ENCODE measurements at places on chromosomes 7 and 10.

DNA sequence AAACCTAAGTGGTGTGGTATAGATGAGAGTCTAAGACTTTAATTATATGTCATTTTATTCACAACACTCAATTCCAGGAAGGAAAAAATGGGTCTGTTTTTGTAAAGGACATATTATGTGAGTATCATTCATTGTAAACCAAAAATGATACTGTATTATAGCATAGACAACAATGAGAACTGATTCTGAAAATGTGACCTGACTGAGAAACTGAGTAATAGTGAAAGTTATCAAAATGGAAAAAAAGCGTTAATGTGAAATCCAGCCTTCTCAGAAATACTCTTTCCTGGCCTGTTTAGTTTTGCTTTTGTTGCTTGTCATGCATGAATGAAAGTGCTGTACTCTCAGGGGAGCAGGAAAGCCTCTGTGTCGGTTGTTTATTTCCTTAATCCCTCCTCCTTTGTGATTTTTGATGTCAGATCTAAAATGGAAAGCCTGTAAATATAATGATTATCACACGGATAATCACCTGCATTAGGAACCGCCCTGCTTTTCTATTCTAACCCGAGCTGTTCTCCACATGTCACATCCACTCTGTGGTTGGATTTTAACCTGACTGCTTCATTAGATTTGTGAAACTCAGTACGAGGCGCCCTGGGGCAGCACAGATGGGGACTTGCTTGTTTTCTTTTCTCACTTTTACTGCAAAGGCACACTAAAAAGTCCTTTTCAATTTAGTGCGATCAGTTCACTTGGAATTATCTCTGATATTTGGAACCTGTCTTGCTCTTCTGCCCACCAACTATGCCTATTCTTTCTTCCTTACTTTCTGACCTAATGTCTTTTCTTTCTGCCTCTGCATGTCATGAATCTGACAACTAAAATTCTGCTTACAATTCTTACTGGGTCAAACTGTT, 240.9 kb upstream of the KAT6B start:
- DNase-seq = peak; percentile 7

DNA sequence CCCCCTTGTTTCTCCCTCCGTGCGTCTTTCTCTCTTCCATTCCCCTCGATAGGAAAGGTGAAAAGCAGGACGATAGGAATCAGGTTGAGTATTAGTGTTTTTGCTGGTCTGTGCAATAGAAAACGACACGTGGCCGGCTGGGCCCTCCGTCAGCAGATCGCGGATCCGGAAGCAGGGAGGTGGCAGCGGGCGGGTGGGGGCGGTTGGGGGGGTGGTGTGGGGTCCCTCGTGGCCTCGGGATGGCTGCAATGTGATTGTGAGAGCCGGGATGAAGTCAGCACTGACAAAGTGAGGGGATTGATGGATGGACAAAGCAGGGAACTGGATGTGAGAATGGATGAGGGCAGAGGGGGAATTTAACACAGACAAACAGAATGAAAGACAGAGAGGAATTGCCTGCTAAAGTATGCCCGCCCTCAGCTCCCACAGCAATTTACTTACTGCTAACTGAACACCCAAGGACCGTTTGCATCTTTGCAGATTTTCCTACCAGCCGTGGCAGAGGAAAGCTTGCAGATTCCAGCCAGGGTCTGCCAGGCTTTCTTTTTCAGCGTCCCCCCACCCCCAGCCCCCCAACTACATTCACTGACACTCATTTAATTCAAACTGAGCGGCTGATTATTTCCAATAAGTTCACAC, 280.9 kb downstream of the LRMDA start:
- DNase-seq = peak; percentile 35

DNA sequence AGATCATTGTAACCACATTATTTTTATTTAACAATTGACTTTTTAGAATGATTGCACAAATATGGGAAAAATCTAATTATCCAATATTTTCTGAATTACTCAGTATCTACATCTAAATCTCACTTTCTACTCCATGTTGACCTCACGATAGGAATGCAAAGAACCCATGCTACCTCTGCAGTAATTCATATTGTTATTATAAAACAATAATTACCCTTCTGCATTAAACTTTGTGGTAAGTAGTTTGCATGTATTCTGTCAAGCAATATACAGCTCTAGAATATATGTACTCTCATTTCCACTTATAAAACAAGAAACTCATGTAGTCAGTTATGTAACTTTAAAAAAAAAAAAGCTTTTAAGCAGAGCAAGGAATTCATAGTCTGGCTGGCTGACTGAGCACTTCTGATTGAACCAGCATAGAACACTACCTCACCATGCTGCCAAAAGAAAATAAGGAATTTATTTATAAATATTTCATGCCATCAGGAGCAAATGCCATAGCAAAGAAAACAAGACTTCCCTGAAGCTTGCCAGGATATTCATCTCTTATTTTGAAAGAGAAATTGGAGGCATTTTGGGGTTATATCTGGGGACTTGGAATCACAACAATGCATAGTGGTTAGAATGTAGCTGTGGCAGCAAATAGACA, 895.7 kb downstream of the XPNPEP1 start:
- DNase-seq = no peak

DNA sequence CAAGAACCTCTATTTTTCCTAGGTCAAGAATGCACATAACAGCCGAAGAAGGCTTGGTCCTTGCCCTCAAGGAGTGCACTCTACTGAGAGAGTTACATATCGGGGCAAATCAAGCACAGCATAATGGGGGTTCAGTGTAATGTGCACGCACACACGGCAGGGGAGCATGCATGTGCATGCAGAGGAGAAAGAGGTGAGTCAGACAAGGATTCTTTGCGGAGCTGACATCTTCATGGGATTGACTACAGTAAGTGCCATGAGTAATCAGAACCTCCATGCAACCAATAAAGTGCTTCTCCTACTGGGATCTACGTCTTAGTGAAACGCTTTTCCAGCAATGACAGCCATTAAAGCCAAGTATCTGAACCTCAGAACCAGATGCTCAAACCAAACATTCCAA, 123.6 kb downstream of the RNF216 start:
- DNase-seq = no peak

- no peak for DNase-seq
Observed at GRCh38 chr10:1189166-1190051, 133.2 kb downstream of the WDR37 start.

GRCh38 chr10:79274279-79275104, 72.8 kb upstream of the PPIF start:
- no peak for DNase-seq

DNA sequence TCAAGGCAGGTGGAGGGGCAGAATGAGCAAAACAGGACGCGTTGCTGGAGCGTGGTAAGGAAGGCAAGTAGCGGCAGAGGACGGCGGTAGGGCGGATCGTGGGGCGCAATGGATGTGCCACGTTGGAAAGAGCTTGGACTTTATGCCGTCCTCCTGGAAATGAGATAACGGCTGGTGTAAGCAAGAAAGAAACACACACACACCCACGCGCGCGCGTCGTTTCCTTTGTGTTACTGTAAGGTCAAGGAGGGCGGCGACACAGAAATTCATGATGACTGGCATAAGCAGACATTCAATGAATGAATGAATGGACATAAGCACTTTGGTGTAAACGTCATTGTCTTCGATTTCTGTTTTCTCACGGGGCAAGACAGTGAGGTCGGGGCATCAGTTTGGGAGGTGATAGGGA, 683 bp upstream of the ENTPD7 start:
- DNase-seq = peak; percentile 29

DNA sequence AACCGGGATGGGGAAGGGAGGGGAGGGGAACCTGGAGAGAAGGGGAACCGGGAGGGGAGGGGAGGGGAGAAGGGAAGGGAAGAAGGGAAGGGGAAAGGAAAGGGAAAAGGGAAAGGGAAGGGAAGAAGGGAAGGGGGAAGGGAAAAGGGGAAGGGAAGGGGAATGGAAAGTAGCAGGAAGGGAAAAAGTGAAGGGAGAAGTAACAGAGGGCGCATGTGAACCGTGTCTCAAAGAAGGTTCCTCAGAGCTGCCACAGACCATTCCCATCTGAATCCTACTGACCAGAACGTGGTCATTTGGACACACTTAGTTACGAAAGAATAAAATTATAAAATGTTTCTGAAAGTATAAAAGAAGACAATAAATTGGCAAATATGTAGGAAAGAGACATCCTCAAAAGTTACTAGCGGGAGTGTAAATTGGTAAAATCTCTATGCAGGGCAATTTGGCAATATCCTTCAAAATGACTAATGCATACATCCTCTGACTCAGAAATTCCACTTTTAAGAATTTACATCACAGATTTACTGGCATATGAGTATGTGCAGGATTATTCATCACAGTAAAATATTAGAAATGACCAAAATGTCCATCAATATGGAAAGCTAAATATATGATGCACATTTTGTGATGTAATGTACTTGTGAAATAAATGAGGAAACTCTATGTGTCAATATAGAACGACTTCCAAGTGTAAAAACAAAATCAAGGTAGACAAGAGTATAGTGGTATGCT, 12.9 kb downstream of the C10orf67 start:
- no peak for DNase-seq

- no peak for DNase-seq
Observed at GRCh38 chr7:47561715-47562446, 20.0 kb downstream of the TNS3 start.

DNA sequence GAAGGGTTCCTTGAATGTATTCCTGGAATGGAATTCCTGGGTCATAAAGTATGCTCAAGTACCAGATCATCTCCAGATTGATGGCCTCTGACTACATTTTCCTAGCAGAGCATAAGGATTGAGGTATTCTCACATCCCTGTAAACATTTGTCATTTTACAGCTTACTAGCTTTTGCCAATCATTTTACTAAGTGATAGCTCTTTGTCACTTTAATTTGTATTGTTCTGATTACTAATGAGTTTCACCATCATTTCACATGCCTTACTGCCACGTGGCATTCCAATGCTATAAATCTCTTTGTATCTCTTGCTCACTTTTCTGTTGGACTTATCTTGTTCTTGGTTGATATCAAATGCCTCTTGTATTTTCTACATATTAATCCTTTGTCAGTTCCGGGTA, 68.6 kb upstream of the CACNB2 start:
- no peak for DNase-seq

- DNase-seq = no peak
Observed at GRCh38 chr7:137609500-137609899, 237.3 kb downstream of the DGKI start.

GRCh38 chr7:98232263-98232585, 19.8 kb downstream of the TECPR1 start:
- no peak for DNase-seq

DNA sequence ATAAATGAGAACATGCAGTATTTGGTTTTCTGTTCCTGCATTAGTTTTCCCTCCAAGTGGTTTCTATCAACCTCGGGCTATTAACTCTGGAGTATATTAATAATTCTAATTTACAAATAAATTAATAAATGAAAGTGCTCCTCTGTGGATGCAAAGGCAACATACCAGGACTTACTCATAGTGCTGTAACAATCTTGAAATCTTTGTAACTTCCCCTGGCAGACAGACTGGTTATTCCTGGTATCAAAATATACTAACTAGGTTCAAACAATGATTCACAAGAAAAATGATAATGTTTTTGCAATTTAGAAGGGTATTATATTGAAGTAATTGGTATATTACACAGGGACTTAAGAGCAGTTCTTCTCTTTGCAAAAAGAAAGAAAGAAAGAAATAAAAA, 177.2 kb downstream of the FANK1 start:
- no peak for DNase-seq

GRCh38 chr10:52283174-52283573, 30.9 kb upstream of the DKK1 start:
- DNase-seq = no peak

- no peak for DNase-seq
Observed at GRCh38 chr10:11246752-11247467, 229.2 kb downstream of the CELF2 start.

- DNase-seq = no peak
Observed at GRCh38 chr10:47049056-47049851, 138.0 kb downstream of the PTPN20 start.

DNA sequence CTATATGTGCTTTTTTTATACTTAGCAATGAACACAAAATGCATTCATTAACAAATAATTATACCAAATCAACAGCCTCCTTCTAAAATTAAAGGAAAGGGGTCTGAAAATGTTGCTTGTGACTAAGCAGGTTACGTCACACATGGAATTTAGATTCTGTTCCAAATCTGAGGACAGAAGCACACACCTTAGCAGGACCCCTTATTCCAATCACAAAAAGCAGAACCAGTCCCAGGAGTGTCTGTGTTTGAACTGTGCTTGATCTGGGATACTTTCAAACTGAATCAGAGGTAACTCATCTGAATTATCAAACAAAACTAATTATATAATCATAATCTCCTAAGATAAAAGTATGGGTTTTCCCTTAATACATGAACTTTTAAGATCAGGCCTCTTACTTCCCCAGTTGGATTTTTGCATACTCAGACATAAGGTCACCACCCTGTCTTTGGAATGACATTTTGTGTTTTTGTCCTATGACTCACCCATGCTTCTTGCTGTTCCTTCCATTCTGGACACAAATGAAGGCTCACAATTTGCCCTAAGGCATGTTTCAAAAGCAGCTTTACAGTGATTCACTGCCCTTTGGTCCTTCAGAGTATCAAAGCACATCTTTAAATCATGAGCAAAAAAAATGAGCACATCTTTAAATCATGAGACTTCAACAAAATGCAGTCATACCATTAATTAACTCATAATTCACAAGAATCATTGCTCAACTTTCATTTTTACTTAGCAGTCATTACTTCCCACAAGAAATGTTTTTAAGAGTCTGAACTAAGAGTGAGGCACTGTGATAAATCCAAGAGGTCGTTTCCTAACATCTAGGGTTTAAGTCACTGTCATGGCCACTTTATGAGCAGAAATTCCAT, 35.5 kb downstream of the SEMA3C start:
- no peak for DNase-seq

DNA sequence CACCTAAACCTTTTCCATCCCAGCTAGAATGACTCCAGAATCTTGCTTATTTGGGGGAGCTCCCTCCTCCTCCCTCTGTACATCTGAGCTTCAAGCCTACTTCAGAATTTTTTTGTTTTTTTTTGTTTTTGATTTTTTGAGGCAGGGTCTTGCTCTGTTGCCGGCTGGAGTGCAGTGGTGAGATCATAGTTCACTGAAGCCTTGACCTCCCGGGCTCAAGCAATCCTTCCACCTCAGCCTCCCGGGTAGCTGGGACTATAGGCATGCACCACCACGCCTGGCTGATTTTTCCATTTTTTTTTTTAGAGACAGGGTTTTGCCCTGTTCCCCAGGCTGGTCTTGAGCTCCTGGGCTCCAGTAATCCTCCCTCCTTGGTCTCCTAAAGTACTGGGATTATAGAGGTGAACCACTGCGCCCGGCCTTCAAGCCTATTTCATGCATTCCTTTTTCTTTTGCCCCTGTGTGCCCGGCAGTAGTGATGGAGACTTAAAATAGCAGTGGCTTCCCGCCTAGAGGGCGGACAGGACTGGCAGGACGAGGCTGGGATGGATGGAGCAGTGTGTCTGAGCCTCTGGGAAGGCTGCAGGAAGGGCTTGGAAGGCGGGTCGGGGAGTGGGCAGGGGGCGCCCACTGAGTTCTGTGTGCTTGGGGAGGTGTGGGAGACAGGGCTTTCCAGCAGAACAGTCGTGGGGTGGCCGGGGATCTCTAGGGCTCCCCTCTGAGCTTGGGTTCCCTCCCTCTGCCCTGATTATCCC, 8.8 kb downstream of the CUX1 start:
- DNase-seq = no peak

GRCh38 chr7:50553973-50554372, 11.2 kb downstream of the DDC start:
- DNase-seq = no peak

- no peak for DNase-seq
Observed at GRCh38 chr7:108201766-108202165, 71.6 kb upstream of the LAMB4 start.

All from nephron progenitor cell (in vitro differentiated cells).